Activated naive CD4-positive, alpha-beta T cell (primary cell): ENCODE measurements at places on chromosomes 7 and 10.

DNA sequence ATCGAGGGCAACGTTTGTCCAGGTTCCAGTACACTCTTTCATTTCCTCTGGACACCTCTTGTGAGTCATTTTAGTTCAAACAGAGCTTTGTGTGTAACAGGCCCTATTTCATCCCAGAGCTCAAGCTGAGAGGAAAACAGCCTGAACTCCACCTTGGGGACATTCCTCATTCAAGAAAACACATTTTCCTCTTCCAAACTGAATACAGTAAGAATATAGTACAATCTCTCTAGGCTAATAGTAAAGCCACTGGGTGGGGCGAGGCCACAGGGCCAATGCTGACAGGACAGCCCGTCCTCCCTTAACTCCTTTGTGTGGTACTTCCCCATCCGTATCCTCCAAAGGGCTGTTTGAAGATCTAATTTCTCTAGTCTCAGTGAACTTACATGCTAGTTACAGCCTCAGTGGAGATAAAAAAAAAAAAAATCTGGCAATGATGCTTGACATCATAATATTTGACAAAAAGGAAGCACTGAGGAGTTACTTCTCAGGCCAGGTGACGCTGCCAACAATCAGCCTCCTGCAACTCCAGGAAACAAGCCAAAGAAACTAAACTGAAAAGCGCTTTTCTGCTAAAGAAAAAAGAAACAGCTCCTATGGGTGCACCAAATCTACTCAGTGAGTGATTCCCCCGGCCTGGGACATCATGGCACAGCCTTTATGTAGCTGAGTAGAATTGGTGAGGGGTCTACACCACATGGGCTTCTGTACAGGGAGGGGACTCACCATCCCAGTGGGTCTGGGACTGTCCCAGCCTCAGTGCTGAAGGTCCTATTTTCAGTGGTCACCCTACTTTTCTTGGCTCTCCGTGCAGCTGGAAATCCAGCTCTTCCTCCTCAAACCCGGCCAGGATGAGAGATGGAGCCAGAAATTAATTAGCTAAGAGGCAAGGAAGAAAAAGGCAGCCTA, 238.2 kb upstream of the NEBL start:
- no peak for DNase-seq

GRCh38 chr10:73537288-73537687, 41.5 kb upstream of the PPP3CB start:
- no peak for DNase-seq

- DNase-seq, result no peak
Observed at GRCh38 chr7:136947347-136947746, 78.9 kb downstream of the CHRM2 start.

GRCh38 chr7:19775578-19775977, 2.2 kb upstream of the TMEM196 start:
- DNase-seq, result no peak

DNA sequence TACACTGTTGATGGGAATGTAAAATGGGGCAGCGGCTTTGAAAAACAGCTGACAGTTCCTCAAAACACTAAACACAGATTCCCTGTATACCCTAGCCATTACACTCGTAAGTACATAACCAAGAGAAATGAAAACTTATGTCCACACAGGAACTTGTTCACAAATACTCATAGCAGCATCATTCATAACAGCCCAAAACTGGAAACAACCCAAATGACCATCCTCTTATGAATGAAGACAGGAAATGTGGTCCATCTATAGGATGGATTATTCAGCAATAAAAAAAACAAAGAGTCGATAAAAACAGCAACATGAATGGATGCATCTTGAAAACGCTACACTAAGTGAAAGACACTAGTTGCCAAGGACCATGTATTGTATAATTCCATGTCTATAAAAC, 23.7 kb downstream of the NMT2 start:
- DNase-seq, result no peak

DNA sequence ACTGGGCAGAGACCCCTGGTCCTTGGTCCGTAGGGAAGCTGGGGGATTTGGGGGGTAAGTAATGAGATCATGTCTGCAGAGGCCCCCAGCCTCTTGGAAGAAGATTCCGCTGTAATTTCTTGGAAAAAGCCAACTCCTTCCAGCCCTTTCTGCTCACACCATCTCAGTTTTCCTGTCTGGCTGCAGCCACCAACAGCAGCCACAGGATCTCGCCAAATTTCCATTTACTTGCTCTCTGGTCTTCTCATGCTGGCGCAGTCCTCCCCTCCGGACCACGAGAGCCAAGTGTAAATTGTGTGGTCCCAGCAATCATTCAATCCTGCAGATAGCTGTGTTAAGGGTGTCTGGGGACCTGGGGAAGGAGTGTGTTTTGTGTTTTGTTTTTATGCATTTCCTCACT, 49.6 kb downstream of the ASB13 start:
- DNase-seq, result no peak

- no peak for DNase-seq
Observed at GRCh38 chr10:123521076-123521475, 145.1 kb upstream of the GPR26 start.

DNA sequence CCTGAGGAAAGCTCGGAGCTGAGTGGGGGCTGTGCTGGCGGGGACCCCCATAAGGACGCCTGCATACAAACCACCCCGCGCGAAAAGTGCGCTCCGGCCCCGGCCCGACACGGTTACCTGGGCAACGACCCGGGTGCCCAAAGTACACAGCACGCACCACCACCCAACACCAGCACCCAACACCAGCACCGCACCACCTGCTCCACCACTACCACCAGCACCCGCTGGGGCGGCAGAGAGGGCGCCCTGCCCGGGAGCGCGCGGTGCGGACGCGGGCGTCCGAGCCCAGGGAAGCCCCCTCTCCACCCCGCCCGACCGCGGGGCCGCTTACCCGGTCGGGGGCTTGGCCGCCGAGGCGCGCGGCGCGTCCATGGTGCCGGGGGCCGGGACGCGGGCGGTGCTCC, 345 bp downstream of the COBL start:
- no peak for DNase-seq

GRCh38 chr10:112958275-112958995, 8.4 kb downstream of the TCF7L2 start:
- no peak for DNase-seq

GRCh38 chr10:2623675-2624274, 443.6 kb upstream of the PFKP start:
- DNase-seq, result no peak

GRCh38 chr10:45063591-45064231, 63.0 kb downstream of the ZNF22 start:
- DNase-seq, result no peak

DNA sequence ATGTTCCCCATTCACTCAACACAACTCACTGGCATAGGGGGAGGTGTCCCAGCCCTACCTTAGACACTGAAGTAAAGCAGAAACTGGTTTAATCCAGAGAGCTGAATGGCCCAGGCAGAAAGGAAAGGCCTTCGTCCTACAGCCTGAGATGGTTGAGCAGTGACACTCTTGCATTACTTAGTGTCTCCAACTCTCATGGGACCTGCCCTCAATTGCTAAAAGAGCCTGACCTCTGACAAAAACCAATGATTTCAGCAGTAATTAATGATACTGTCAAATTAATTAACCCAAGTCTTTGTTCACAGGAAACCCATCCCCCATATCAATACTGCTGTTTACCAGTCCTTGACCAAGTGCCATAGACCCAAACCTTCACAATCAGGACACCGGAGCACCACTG, 48.6 kb downstream of the ICA1 start:
- no peak for DNase-seq

DNA sequence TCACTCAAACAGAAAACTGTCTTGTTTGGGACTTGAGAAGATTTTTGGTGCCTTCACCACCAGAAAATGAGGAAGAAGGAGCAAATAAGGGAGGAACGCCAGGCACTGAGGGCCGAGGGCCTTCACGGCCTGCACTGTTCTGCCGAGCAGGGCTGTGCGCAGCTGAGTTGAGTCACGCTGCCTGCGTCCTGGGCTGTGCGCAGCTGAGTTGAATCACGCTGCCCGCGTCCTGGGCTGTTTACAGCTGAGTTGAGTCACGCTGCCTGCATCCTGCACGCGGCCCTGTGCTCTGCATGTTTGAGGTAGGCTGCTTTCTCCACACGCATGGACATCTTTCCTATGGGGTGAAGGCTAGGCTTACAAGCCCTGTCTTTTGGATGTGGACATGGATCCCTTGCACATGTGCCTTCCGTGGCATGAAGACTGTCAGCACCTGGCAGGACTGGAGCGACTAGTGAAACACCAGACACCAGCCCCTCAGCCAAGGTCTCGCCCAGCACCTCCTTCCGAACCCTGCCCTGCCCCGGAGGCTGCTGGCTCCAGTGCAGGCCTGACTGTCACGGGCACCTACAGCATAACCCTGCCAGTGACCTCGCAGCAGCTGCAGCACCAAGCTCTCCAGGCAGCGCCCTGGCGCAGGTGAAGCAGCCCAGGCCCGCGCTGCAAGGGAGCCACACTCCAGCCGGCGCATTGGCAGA, 96.7 kb downstream of the HTR5A start:
- DNase-seq, result no peak

DNA sequence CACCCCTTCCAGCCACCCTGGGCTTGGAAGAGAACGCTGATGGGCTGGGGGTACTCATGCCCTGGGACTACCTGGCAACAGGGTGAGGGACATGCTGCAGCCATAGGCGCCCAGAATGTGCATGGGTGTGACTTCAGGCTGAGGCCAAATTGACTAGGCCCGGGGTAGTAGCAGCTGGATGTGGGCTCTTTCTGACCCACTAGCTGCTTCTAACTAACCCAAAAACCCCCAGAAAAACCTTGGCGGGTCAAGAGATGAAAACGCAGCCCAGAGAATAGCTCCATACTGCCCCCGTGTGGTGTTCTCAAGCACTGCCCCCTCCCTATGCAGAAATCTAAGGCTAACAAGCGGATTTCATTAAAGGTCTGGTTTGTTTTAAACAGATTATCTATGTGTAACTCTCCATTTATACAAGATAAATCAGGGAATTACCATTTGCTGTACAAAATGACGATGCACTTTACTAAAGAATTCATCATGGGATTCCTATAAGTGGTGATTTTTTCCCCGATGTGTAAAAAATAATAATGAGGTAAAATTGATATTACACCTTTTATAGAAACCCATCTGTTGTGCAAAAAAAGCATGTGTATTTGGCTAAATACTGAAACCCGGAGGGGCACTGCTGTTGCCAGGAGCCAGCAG, 4.2 kb downstream of the SMARCD3 start:
- no peak for DNase-seq
